ENCODE measurements at places on chromosomes 1 and 21.

GRCh38 chr1:91583326-91583755, 82.7 kb downstream of the CDC7 start:
- no peak for DNase-seq

DNA sequence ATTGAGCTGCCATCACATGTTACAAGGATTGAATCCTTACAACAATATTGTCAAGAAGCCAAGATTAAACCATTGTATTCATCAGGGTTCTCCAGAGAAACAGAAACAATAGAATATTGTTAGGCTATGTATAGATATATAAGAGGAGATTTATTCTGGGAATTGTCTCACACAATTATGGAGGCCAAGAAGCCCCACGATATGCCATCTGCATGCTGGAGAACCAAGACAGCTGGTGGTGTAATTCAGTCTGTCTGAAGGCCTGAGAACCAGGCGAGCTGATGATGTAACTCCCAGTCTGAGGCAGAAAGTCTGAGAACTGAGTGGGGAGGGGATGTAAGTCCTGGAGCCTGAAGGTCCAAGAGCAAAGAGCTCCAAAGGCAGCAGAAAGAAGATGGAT, 14.5 kb upstream of the TTF2 start:
- no peak for DNase-seq

DNA sequence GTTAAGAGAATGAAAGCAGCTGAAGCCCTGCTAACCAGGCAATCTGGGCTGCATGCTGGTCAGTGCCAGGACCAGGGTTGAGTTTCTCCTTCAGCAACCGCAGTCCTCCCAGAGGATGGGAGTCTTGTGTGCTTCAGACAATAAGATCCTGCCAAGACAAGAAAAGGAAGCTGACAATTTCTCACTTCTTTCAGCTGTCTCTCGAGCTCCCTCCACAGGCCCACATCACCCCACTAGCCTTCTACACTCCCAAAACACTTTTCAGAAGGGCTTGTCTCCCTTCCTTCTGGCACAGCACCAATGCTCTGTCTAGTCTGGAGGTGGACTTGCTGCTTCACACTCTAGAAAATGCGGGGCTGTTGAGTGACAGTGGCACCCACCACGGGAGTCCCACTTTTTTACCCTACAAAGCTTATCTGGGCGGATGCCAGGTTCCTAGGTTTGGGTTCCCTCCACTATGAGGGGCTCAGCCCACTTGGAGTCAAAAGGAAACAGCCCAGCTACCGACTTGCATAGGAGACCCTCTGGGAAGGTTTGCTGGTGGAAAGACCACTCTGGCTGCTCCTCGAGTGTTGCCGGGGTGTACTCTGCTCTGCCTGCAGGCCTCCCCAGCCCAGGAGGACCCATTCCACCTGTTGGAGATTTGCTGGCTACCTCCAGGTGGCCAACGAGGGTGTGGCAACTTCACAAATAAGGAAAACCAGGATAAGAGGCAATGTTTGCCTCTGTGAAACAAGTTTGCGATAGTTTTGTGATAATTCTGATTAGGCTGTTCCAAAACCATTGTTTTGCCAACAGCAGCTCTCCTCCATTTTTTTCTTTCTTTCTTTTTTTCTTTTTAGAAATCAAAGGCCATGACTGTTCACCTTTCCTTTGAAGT, 68.9 kb downstream of the TENT5C start:
- peak; percentile 41 for DNase-seq

DNA sequence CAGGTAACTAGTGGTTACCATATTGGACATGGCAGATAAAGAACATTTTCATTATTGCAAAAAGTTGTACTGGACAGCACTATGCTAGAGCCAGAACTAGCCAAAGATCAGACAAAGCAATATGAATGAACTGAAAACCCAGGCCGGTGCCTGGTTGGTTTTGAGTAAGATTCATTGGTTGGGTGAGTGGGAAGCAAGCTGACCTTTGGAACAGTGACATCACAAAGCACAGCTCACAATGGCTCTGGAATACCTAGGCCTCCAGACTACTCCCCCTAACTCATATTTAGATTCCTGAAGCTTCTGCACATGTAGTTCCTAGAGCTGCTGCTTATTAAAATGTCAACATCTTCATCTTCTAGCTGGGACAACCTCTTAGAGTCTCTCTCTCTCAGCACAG, at the start of gene TMCO2:
TMCO2 (plus strand) TSS at position 283 of the 400 bp plus-strand sequence; CDS start at position 340, 57 bp downstream.
- DNase-seq: no peak

DNA sequence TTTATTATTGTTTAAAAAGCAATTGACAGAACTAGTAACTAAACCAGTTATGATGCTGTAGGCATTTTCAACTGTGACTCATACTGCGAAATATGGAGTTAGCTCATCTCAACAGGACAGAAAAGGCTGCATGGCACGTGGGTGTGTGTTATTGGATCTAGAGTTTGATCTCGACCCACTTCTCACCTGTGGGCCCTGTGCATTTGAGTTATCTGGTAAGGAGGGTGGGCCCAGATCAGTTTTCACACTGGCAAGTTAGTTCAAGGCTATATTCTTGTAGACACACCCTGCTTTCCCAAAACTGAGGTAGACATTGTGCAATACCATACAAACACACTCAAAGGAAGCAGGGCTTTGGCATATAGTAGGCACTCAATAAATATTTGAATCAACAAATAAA, 71.3 kb upstream of the PRDX6 start:
- DNase-seq: no peak

GRCh38 chr1:83967336-83967735, 31.6 kb downstream of the TTLL7 start:
- no peak for DNase-seq

DNA sequence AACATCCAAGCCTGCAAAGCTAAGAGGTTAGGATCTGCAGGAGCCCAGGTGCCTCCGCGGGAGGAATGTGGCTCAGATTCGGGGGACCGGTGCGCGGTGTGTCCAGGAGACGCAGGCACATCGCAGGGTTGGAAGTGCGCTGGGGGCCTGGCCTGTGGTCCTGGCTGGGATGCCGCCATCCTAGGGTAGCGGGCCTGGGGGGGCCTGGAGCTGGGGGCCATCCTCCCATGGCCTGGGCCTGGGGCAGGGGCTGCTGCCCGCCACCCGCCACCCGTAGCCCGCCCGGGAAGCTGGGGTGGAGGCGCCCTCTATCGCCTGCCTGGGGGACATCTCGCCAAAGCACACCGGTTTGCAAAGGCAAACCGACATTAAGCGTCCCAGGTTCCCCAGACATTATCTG, 170.6 kb upstream of the ARHGEF16 start:
- DNase-seq: no peak

DNA sequence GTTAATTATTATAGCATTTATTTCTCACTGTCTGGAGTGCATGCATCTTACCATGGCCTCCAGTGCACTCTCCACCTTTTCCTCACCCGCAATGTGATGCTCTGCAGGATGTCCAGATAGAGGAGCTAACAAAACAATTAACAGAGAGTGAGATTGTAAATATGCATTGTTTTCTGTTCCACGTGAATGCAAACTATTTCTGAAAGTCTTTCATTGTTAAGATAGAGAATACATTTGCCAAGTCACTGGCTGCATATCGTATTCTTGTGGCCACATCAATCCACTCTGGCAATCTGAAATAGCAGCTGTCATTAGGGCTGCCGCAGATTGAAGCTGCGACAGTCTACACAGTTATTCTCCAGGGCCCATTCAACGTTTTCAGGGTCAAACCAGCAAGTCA, 143.8 kb downstream of the DUSP10 start:
- no peak for DNase-seq

DNA sequence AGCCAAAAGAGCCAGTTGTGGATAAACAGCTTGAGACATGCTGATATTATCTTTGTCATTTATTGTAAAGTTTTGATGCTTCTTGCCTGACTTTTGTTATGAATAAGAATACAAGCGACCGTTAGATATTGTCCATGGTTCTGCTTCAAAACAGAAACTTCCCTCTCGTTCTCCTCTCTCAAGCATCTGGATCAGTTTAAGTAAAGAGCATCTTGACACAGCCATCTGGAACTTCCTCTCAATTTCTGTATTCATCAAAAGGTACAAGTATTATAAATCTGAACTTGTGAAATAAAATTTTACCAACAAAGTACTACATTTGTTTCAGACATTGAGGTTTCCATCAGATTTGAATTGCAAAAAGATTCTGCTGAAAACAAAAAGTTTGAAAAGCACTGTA, 36.4 kb upstream of the CLDN14 start:
- no peak for DNase-seq

GRCh38 chr1:230725256-230726012, 11.5 kb upstream of the AGT start:
- DNase-seq: no peak

- no peak for DNase-seq
Measured at GRCh38 chr1:32144033-32144432, 35.4 kb upstream of the TXLNA start.

GRCh38 chr1:177897281-177897997, 72.4 kb downstream of the SEC16B start:
- DNase-seq: no peak

All from activated B cell treated with CpG ODN at 0.5 μM for 24 hours (primary cell).